ENCODE measurements at places on chromosomes 7 and 10.

- no peak for DNase-seq
These were observed 2.0 kb downstream of the DBNL start for GRCh38 chr7:44046321-44047061.

DNA sequence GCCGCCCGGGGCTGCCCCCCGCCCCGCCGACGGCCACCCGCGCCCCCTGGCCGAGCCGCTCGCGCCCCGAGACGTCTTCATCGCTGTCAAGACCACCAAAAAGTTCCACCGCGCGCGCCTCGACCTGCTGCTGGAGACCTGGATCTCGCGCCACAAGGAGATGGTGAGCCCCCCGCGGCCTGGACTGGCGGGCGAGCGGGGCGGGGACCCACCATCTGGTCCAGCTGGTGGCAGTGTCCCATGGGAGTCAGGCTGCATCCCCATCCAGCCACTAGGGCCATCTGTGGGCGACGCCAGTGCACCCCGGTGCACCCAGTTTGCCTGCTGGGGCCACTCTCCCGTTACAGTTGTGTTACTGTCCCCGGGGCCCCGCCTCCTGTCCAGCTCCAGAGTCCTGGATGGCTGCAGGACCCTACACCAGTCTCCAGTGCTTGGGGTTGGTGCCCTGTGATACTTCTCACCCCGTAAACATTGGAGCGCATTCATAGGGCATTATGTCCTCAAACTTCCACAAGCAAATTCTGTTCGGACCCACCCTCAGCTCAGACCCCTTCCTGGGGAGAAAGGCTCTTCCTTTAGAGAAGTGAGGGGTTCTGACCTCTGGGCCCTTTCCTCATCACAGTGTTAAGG, 672 bp downstream of the LFNG start:
- no peak for DNase-seq

DNA sequence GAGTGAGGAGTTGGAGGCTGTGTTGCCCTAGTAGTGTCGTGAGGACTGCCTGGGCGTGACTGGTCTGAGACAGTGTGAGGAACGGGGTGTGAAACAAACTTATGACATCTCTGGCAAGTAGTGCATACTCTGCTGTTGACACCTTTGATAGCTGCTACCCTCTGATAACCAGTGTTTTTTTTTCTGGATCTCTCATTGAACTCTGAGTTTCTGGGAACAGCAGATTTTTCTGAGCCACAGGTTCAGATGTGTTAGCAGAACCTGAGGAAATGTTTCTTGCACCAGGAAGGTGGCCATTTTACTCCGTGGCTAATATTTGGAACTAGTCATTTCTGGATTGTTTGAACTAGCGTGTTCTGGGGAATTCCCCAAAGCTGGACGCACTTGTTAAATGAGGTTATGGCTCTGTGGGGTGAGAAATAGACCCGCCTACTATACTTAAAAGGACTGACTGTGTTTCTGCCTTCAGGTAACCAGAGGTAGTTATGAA, 52.9 kb downstream of the AUTS2 start:
- no peak for DNase-seq

DNA sequence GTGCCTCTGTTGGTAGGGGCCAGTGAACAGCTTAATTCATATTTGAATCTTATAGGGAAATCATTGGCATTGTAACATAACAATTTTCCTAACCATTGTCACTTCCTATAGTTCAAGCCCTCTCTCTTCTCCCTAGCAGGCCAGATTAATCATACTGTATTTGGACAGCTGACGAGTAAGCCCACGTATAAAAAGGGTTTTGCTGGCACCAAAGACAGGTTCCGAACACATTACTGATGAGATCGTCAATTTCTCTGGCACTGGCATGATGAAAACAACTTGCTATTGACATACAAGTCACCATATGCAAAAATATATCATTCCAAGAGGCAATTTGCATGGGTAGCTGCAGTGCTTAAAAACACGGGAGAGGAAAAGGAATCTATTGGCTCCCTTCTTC, 891.1 kb upstream of the AUTS2 start:
- no peak for DNase-seq

DNA sequence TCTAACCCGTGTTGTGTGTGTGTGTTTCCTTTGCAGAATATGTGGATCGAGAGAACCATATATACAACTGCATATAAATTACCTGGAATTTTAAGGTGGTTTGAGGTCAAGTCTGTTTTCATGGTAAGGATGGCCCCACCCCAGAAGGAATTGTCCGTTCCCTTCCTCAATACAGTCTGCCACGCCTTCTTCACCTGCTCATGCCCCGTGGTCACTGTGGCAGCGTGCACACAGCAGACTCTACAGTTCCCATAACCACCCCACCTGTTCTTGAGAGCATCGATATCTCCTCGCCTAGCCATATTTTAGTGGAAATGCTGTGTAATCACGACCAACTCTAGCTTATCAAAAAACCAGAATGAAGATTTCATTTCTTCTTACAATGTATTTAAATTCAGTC, 134.0 kb upstream of the NPS start:
- no peak for DNase-seq
